ENCODE measurements at places on chromosomes 2 and 18.

DNA sequence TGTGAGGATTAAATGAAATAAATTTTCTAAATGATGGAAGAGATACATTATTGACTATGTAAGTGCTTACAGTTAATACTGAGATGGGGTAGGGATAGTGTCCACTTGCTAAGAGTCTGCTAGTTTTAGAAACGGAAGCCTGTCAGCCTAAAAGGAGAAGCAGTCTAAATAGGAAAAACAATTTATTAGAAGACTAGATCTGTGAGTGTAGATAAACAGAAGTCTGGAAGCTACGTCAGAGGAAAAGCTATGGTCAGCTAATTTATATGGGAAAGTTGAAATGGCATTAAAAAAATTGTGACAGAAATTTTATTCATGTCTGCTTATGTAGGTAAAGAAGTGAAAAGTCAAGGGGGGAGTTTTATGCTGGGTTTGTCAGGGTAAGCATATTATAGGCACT is 1338.4 kb upstream of the CHAC2 start:
- DNase-seq, result no peak

DNA sequence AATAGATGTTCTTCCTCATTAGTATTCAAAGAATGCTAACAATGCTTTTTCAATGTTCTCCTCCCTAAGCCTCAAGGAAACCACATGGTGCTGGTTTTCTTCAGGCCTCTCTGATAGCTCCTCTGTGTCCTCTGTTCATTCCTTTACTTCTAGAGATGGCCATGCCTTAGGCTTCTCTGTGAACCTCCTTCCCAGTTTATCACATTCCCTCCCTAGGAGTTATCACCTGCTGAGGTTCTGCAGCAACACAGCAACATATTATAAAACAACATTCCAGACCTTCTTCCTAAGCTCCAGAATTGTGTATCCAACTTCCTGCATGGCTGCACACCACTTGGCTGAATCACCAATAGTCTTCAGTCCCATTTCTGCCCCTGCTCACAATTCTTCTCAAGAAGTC is 325.5 kb downstream of the IRS1 start:
- DNase-seq, result no peak

DNA sequence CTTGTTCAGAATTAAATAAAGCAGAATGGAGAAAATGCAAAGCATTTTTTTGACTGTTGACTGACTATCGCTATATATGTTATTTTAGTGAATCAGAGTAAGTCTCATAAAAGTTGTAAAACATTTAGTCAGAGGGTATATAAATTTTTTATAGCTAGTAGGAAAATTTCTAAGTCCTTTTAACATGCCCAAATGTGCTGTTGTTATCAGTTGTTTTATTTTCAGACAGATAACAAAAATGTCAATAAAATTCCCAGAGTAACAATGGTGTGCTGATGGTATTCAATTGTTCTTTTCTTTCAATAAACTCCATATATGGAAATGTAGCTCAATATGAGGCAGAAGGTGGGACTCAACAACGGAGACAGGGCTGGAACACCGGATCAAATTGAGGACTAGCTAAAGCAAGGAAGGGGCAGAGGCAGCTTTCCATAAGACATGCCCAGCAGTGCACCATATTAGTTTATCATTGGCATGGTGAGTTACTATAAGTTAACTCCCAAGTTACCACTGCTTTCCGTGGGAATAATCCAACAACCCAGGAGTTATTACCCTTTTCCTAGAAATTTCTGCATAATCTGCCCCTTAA is 26.6 kb downstream of the GULP1 start:
- DNase-seq, result no peak

DNA sequence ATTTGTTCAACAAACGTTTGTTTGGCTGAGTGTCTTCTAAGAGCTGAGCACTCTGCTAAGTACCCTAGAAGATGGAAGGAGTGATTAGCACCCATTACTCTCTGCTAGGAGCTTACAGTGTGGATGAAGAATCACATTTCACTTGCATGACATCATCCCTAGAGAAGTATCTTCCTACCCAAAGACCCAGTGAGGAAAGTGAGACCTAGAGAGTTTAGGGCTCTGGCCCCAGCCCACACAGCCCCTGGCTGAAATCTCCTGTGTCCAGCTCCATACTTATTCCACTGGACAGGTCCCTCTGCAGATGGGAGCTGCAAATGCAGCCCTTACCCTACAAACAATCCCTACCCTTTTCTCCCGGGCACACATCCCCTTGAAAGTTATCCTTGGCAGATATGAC is 26.8 kb upstream of the EPAS1 start:
- no peak for DNase-seq

GRCh38 chr2:62229082-62229605 is 33.2 kb downstream of the B3GNT2 start:
- DNase-seq, result no peak

DNA sequence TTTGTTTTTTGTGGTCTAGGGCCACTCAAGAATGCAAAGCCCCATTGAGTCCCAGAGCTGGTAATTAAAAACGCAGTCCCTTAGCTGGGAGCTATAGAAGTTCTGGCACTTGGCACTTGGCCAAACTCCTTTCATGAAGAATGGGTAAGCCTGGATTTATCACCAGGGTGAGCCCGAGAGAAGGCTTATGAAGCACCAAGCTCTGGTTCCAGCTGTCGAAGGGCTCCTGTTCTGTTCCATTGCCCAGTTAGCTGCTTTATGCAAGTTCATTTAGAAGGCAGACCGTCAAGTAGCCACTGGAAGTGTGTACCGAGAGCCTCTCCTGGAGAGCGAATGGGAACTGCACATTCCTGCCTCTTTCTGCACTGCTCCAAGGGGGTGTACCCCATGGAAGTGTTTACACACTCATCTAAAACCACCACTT is 14.2 kb downstream of the ECEL1 start:
- DNase-seq, result no peak

DNA sequence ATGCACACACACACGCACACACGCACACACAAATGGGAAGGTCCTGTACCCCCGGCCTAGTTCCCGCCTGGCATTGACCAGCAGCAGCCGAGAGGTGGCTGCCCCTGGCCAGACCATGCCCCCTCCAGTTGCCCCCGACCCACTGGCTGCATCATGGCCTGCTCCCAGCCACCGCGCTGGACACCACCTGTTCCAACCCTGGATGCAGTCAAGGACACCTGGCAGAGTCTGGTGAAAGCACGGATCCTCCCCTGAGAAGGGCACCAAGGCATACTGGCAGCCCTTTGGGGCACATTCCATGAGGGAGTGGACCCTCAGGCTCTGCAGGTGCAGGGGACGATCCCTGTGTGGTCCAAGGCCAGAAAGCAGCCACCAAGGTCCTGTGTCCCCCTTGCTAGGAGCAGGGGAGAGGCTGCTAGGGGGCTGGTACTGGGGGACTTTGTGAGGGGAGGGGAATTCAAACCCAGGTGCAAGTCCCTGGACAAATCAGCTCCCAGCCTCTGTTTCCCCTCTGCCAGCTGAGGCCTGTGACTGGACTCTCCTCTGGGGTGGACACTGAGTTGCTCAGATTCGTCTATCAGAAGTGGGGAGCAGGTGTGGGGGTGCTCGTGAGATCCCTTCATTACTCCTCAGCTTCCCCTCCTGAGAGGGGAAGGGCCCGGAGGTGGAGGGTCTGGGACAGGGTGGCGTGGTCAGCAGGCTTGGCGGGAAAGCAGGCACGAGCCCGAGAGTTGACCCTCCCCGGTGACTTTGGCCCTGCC is 3.5 kb downstream of the ESPNL start:
- peak; percentile 29 for DNase-seq

DNA sequence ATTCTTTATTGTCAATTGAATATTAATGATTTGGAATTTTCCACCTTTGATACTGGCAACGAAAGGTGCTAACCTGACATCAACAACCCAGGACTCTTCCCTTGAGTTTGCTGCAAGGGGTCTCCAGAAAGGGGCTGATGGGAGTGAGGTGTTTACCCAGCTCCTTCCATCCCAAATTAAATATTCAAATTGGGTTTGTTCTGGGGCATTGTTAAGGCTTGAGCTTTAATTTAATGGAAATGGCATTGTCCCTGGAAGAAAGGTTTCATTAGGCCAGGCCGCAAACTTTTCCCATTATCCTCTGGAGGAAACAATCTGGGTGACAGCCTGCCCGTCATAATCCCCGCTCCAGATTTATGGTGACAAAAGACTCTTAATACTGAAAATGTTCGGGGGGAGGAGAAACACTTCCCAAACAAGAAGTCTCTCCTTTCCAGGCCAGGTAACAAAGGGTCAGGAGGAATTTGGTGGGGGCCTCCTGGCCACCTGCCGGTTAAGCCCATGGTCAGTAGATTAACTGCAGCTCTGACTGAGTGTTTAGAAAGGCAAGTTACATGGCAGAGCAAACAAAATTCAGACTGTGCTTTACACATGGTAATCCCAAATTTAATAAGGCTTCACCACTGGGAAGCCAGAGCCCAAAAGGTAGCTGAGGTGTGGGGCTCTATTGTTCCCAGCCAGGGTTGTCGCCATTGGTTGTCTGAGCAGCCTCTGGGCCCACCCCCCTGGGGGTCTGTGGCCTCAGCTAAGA is 151.4 kb upstream of the SIX3 start:
- no peak for DNase-seq

- no peak for DNase-seq
Measured at GRCh38 chr2:127358044-127358443, 29.7 kb downstream of the MAP3K2 start.

- DNase-seq, result no peak
Measured at GRCh38 chr2:224412141-224413015, 10.5 kb upstream of the FAM124B start.

GRCh38 chr2:133885847-133886246 is 317.6 kb upstream of the NCKAP5 start:
- DNase-seq, result no peak

- DNase-seq, result no peak
Measured at GRCh38 chr18:36141576-36141975, 11.9 kb downstream of the ELP2 start.

DNA sequence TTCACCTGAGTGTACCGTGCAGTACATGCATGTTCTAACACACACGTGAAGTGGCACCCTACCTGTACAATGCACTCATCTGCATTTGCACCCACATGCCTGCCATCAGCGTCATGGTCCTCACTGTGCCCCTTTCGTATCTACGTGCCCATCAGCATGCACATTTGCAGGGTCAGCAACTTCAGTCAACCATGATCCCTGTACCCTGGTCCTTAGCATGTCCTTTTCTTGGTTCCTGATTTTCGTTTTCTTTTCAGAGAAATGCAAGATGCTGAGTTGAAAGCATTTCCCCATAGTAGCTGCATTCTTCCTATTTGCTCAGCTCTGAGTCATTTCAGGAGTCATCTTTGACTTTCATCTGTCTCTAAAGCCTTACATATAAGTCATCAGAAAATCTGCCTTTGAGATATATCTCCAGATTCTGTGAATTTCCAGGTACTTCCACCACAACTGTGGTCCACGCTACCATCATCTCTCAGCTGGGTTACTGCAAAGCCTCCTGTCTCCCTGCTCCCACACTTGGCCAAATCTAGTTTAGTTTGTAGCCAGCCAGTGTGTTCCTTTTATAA is 14.7 kb upstream of the PUM2 start:
- no peak for DNase-seq

DNA sequence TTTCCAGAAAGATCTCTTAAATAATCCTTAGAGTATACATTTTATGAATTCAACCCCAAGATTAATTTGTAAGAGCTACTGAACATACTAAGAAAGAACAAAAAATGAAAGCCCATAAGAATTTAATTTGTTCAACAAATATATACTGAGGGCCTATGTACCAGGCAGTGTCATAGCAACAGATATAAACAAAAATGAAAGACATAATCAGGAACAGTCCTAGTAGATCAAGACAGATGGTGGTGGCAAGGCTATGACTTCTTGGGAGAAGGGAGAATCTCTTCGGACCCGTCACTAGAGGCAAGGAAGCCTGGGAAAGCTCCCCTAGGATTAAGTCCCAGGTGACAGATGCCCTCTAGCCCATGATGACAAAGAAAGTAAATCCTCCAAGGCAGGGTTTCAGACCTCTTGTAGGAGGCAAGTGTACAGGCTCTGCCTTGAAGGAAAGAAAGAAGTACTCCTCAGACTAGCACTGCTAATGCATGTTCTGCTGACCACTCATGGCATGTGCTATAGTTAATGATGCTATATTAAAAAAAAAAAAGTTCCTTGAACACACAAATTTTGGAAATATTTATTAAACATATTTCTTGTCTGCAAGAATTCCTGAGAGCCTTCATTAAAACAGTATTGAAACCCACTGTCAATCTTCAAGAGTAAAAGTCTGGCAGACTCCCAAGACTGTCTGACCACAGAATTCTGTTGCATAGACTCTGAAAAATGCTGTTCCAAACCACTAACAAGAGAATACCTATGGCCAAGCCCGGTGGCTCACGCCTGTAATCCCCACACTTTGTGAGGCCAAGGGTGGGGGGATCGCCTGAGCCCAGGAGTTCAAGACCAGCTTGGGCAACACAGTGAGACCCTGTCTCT is 31.5 kb downstream of the NOL10 start:
- no peak for DNase-seq

DNA sequence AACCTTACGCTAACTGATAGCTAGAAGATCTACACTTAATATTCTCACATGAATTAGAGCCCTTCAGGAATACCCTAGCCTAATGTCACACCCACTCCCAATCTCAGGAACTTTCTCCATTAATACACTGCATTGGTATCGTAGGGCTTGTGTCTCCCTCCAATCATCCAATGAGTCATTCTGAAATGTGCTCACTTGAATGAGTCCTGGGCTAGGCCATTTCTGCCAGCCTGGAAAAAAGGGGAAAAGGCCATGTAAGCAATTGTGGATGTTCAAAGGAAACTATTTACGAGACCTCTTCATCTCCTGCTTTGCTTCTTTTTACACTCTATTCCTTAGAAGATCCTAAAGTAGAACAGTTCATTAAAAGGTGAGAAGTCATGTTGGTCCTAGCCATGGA is 18.8 kb downstream of the ZEB2 start:
- no peak for DNase-seq

GRCh38 chr2:9170458-9171130 is 36.0 kb upstream of the ASAP2 start:
- no peak for DNase-seq

GRCh38 chr2:30509716-30510115 is 62.7 kb downstream of the LCLAT1 start:
- DNase-seq, result no peak

- DNase-seq, result peak; percentile 87
Measured at GRCh38 chr2:16665748-16666448, at the start of gene CYRIA. TSS of gene CYRIA (minus strand) at chr2:16665834. CDS start at chr2:16588119, 77,715 bp downstream.

DNA sequence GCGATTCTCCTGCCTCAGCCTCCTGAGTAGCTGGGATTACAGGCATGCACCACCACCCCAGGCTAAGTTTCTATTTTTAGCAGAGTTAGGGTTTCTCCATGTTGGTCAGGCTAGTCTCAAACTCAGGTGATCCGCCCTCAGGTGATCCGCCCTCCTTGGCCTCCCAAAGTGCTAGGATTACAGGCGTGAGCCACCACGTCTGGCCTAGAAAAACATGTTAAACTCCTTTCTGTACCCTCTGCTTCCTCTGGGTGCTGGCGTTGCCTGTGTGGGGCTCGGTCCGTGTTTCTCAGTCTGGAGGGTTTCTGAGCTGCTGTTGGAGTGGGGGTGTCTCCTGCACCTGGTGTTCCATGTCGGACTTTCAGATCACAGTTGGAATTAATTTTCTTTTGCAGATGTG is 17.9 kb downstream of the LDLRAD4 start:
- no peak for DNase-seq
